ENCODE measurements at places on chromosomes 5 and 9.

GRCh38 chr9:92931606-92932005 is 15.7 kb upstream of the FGD3 start:
- no peak for DNase-seq

DNA sequence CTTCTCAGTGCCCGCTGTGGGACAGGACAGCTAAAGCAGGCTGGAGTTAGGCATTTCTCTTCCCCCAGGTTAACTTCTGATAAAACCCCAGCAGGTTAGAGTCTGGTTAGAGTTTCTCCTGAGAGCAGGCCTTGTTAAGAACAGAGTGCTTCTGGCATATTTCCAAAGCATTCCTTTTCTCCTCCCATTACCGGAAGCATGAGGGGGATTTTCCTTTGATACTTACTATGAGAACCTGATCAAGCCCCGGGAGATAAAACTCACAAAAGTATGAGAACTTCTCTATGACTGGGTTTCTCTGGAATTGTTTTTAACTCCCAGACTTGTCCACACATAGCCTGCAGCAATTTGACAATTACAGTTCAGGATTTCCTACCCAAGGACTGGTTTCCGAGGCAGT is 77.4 kb upstream of the MAST4 start:
- DNase-seq, result no peak

DNA sequence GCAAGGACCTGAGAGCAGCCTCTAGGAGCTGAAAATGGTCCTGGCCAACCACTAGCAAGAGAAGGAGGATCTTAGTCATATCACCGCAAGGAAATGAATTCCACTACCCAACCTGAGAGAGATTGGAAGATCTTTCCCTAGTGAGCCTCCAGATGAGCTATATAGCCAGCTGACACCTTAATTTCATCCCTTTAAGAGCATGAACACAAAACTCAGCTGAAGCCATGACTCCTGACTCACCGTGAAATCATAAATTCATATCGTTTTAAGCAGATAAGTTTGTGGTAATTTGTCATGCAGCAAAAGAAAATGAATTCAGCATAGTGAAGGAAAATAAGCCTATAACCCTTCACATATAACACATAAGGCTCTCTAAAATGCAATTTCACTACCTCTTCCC is 23.5 kb downstream of the MAPKAP1 start:
- no peak for DNase-seq

DNA sequence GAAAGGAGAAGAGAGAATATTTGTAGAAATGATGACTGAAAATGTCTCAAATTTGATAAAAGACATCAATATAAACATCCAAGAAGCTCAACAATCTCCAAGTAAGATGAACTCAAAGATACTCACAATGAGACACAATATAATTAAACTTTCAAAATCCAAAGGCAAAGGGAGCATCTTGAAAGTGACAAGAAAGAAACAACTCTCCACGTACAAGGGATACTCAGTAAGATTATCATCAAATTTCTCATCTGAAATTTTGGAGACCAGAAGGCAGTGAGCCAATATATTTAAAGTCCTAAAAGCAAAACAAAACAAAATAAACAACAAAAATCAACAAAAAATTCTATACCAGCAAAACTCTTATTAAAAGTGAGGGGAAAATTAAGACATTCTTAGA is 428.7 kb downstream of the NFIB start:
- DNase-seq, result no peak

GRCh38 chr9:78782858-78783257 is 485.9 kb downstream of the PSAT1 start:
- no peak for DNase-seq

DNA sequence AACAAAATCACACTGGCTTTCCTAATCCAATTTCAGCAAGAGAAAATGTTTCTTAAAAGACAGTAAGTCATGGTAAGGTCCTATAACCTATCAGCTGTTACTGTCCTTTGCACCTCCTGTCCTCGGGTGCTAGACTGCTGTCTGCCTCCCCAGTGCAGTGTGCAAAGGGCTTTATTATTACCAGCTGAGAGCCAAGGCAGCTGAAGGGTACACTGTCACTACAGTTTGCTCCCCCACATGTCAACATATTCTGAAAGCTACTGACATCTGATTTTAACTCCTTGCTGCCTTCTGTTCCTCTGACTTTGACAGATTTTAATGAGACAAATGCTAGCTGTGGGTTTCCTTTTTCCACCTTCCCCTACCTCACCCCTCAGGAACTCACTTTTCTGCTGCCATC is 389.4 kb upstream of the SLC24A2 start:
- no peak for DNase-seq

GRCh38 chr9:109311286-109311685 is 9.6 kb downstream of the EPB41L4B start:
- DNase-seq, result no peak

- no peak for DNase-seq
Observed at GRCh38 chr5:57338068-57338867, 144.3 kb downstream of the ACTBL2 start.

- no peak for DNase-seq
Observed at GRCh38 chr5:110590187-110590586, 136.3 kb downstream of the TMEM232 start.

GRCh38 chr5:10757043-10757442 is 4.0 kb downstream of the DAP start:
- no peak for DNase-seq

GRCh38 chr5:180785794-180786221 is 16.8 kb downstream of the MGAT1 start:
- DNase-seq, result no peak

GRCh38 chr5:165014439-165014838 is 1509.0 kb downstream of the MAT2B start:
- no peak for DNase-seq

- no peak for DNase-seq
Observed at GRCh38 chr5:154442801-154443200, 3.0 kb upstream of the SAP30L start.

DNA sequence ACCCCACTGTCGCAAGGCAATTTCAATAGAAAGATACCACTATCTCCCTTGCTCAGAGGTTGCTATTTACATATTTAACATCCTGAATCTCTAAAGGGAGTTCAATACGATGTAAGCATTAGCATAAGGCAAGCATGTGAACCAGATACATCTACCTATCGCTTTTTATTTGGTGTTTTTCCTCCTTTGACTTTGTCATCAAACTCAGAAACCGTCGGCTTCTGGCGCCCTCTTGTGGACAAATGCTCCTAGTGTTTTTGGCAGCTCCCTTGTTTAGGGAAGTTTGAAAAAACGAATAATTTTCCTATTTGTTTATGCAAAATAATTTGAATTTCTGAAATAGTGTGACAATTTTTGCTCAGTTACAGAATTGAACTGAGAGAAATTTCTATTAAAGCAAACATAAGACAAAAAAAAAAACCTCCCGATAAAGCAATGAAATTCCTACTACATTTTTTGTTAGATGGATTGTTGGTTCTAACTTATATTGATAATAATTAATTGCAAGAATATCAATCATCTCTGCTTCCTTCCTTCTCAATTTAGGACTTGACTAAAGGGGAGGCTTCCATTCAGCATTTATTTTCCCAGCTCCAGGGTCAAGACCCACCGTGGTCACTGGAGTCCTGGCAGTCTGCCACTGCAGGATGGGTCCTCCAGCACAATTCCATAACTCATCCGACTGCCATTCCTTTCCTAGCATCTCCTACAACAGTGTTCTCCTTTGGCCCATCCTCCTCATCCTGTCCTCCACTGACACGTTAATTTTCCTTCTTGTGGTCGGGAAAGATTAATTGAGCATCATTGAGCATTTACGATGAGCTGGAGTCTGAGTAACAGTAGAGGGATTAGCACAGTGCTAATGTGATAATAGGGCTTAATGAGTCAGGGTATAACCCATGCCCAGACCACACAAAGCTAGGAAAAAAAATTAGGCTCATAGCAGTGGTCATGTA is 131.8 kb upstream of the CHD1 start:
- DNase-seq, result peak; percentile 87

GRCh38 chr9:135802876-135803419 is 101.0 kb downstream of the KCNT1 start:
- DNase-seq, result no peak

- DNase-seq, result peak; percentile 14
Observed at GRCh38 chr5:34656700-34657273, 659 bp downstream of the RAI14 start.

DNA sequence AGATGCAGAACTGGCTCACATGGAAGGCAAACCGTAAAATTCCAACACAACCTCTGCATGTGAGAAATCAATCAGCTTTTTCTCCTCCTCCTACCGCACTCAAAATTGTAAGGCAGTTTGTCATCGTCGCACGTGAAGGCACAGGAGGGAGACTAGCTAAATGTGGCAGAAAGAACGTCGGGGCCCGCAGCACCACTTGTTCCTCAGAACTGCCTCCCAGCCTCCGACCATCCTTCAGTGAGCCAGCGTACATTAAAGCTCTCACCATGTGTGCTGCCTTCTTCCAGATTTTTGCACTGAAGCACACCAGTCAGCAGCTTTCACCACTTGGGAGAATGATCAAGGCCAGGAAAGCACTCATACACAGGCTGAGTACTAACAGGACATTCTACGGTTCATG is 105.9 kb downstream of the RFX3 start:
- DNase-seq, result no peak

- no peak for DNase-seq
Observed at GRCh38 chr9:132163457-132163875, 1.6 kb downstream of the NTNG2 start.

DNA sequence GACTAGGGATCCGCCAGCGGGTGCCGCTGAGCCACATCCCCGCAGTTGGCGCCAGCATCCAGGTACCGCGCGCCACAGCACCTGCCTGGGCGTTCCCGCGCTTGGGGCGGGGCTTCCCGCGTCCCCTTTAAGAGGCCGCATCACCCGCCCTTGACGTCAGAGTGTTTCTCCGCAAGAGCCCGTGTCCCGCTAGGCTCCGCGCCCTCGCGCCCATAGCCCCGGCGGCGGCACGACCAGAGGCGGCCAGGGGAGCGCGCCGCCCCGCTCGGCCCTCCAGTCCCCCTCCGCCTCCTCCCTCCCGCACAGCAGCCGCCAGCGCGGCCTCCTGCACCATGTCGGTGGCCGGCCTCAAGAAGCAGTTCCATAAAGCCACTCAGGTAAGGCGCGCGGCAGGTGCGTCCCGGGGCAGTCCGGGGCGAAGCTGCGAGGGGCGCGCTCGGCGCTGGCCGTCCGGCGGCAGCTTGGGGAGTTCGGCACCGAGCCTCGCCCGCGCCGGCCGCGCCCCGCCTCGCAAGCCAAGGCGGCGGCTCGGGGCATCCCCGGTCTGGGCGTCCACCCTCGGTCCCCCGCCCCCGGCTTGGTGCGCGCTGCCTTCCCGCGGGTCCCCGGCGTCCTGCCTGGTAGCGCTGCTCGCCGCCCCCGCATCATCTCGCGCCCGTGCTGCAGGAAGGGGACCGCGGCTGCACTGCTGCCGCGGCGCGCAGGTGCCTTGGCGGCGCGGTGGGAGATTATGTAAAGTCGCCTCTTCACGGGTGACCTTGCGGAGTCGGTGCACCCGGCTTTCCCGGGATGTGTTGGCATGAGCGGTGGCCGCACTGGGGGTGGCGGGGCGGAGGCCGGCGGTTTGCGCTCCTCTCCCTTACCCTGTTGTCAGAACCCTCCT is at the start of gene SH3GL2:
SH3GL2 (plus strand) TSS at position 156 of the 883 bp plus-strand sequence.
- no peak for DNase-seq

- peak; percentile 61 for DNase-seq
Observed at GRCh38 chr5:172833686-172834414, at the start of gene ERGIC1. Gene ERGIC1, plus strand, starts transcription at chr5:172834251. Its CDS starts 163 bp downstream, at chr5:172834414.

DNA sequence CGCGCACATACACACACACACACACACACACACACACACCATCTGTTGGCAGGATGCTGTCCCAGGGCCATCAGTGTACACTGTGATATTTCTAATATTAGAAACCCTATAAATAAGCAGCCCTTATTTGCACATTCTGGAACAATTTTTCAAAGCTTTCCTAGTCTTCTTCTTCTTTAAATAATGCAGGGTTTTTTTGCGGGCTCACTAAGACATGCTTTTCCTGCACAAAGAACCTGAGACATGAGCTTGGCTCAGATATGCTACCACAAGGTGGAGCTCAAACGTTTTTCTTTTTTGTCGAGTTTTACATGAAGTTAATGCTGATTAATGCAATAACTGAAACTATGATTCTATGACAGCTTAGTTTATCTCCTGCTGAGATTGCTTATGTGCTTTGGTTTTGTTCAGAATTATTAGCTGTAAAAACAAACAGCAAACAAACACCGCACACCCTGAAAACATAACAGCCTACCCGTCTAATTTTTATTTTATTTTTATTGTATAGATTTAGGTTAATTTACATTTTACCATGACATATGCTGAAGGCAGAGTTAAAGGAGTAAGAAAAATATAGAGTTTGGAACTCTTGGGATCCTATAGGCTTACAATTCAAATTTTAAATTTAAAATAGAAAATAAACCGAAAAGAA is 95.8 kb downstream of the ALDH1A1 start:
- DNase-seq, result no peak

GRCh38 chr5:134506054-134507039 is 19.1 kb upstream of the JADE2 start:
- no peak for DNase-seq
